ENCODE measurements at places on chromosomes 3 and 15.

DNA sequence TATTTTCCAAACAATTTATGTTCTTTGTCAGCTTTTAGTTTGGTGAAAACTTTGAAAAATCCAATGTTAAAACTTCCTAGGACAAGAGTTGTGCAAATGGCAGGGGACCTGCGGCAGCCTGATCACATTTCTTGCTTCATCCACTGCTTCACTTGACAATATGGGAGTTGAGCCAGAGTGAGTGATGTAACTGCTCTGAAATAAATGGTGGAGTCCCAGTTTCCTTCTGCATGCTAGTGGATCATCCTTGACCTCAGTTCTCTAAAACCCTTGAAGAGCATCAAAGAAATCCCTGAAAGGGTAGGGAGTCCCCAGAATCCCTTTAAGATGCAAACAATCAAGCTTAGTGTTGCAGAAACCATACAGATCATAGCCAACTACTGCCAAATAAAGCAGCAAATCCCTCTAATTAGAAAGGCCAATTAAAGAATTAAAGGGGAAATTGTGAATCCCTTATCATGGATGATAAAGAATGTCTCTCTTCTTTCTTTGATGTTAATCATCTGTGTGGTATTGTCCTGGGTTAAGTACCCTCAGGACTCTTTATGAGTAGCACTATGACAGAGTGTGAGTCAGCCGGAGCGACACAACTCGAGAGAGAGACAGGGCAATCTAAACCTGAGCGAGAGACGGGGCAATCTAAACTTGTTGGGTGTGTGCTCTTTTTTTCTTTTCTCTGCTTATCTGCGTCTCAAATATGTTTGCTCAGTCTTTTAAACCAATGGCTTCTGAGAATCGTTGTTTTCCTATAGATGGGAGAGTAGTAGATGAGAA, 41.8 kb upstream of the GAP43 start:
- H3K27me3 ChIP-seq: no peaks in the 10 kb centered on the region
- H3K4me3 ChIP-seq: no peak overlapping the region
- DNase-seq: peak; percentile 7
- H3K27ac ChIP-seq: no peak overlapping the region

- no peak overlapping the region for H3K27ac ChIP-seq
- H3K36me3 ChIP-seq: no peaks in the 10 kb centered on the region
- H3K4me3 ChIP-seq: no peak overlapping the region
- DNase-seq: no peak
Observed at GRCh38 chr3:19688767-19689166, 245.2 kb downstream of the EFHB start.

- no peaks in the 10 kb centered on the region for H3K4me1 ChIP-seq
- H3K27ac ChIP-seq: no peak overlapping the region
- H3K27me3 ChIP-seq: no peaks in the 10 kb centered on the region
- no peak for DNase-seq
- H3K36me3 ChIP-seq: no peaks in the 10 kb centered on the region
Observed at GRCh38 chr3:126445506-126445905, 30.2 kb downstream of the ZXDC start.

DNA sequence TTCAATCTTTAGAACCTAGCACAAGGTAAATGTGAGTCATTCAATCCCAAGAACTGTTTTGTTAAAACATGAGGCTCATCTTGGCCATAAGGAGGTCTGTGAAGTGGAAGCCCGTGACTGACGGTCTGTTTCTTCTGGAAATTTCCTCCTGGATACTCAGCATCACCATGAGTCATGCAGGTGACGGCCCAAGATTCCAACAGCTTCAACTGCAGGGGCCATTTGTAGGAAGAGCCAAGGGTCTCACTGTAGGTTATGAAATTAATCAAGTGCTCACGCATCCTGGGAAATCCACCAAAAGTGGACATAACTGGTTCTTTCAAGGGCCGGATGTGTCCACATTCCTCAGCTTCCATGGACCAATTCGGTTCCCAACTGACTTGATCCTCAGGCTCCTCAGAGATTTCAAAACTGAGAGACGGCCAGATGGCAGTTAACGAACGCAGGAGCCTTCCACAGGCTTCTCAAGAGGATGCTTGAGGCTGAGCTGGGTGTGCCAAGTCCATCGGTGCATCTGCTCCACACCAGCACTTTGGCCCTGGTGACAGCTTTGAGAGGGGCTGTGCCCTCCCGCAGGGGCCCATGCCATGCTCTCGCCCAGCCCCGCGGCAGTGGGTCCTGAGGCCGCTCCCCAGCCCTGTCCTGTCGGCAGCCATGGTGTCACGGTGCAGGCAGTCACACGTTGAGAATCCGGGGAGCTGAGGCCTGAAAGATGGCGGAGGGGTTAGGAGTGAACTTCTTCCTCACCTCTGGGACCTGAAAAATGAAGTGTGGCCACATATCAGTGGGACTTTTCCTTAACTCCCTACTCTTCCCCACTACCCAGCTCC, 8.5 kb downstream of the MAP6D1 start:
- H3K4me1 ChIP-seq: no peaks in the 10 kb centered on the region
- H3K36me3 ChIP-seq: peaks cover 11% of the 10 kb centered on the region
- no peak for DNase-seq
- H3K27ac ChIP-seq: no peak overlapping the region

DNA sequence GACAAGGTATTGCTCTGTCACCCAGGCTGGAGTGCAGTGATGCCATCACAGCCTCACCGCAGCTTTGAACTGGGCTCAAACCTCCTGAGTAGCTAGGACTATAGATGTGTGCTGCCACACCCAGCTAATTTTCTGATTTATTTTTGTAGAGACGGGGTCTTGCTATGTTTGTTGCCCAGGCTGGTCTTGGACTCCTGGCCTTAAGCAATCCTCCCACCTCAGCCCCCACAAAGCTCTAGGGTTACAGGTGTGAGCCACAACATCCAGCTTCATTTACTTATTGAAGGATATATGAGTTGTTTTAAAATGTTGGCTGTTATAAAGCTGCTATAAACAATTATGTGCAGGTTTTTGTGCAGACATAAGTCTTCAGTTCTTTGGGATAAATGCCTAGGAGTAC, 62.2 kb downstream of the SEC22A start:
- no peak overlapping the region for H3K27ac ChIP-seq
- no peak for DNase-seq
- no peaks in the 10 kb centered on the region for H3K27me3 ChIP-seq
- no peaks in the 10 kb centered on the region for H3K4me1 ChIP-seq
- H3K4me3 ChIP-seq: no peak overlapping the region

DNA sequence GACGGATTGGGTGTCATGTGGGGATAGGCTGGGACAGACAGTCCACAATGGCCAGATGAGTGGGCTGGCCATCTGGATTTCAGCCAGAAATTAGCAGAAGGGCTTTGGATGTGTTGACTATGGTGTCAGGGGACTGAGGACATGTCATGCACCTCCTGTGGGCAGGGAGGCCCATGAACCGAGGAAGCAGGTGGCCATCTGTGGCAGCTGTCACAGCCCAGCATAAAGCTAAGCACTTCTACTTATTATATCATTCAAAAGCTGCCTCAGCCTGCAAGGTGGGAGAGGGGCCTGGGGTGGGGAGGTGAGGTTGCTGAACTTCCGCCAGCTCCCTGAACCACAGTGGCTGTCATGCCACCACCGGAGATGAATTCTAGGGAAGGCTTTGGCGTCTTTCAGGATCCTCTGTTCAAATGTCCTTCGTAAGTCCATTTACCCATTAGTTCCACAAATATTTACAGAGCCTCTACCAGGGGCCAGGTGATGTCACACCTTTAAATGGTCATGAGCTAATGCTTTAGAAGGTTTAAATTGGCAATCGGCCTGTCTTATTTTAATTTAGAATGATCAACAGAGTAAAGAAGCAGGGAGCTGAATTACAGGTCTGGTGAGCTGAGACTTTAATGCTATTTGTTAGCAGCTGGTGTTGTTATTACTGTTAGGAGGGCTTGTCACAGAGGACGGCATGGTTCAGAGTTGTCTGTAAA, 23.6 kb upstream of the CAV3 start:
- H3K36me3 ChIP-seq: no peaks in the 10 kb centered on the region
- H3K4me3 ChIP-seq: no peak overlapping the region

GRCh38 chr3:111326144-111326995, 215.6 kb upstream of the CD96 start:
- H3K27ac ChIP-seq: no peak overlapping the region
- H3K4me3 ChIP-seq: no peak overlapping the region
- H3K4me1 ChIP-seq: no peaks in the 10 kb centered on the region
- no peaks in the 10 kb centered on the region for H3K36me3 ChIP-seq

GRCh38 chr15:98874773-98875172, 132.8 kb downstream of the PGPEP1L start:
- peak overlapping the region; percentile 78 for H3K27ac ChIP-seq
- no peaks in the 10 kb centered on the region for H3K27me3 ChIP-seq
- peaks cover 62% of the 10 kb centered on the region for H3K4me1 ChIP-seq
- H3K4me3 ChIP-seq: no peak overlapping the region
- no peaks in the 10 kb centered on the region for H3K36me3 ChIP-seq

DNA sequence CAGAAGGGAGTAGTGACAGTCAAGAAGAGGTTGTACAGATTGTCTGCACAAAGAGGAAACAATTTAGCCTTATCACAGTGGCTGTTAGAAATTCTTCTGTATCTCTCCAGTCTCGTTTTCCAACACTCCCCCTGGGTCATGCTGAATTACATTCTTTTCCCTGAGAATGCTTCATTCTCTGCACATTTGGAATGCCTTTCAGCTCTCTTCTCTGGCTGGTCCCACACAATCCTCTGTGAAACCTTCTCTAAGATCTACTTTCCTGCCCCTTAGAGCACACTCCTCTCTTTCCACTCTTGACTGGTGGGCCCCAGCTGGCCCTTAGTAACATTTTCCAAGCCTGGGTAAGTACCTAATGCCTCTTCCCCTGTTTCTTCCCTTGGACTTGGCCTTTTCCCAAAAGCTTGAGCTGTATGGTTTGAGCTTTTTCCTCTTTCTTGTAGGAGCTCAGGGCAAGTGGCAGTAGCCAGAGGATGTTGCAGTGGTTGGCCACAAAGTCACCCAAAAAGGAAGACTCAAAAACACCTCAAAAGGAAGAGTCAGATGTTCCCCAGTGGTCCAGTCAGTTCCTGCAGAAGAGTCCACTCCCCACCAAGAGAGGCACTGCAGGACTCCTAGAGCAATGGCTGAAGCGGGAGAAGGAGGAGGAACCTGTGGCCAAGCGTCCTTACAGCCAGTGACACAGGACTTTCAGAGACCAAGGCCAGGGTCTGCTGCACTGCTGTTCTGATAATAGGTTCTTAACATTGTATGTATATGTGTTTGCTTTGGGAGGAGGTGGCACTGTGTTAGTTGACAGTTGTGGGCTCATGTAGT, 25.7 kb downstream of the HMCES start:
- no peak overlapping the region for H3K4me3 ChIP-seq
- no peak overlapping the region for H3K27ac ChIP-seq
- DNase-seq: no peak
- peaks cover 12% of the 10 kb centered on the region for H3K36me3 ChIP-seq
- peaks cover 17% of the 10 kb centered on the region for H3K4me1 ChIP-seq
- no peaks in the 10 kb centered on the region for H3K27me3 ChIP-seq

DNA sequence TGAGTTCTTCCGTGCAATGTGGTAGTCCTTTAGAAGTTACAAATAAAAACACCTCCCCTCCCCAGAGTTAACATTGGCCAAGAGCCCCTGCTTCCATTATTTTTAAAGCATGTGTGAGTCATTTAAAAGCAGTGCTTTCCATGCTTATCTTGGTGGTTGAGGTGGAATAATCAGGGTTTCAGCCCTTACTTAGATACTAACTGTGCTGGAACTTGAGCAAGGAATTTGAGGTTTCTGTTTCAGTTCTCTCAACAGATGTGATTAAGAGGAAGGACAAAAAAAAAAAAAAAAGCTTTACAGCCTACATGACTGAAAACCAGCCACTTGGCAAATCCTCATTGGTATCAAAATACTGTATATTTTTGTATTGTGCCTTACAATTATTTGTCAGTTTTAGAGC, 64.5 kb downstream of the CGNL1 start:
- H3K4me3 ChIP-seq: no peak overlapping the region
- peaks cover 17% of the 10 kb centered on the region for H3K4me1 ChIP-seq
- H3K27me3 ChIP-seq: no peaks in the 10 kb centered on the region
- H3K36me3 ChIP-seq: no peaks in the 10 kb centered on the region

GRCh38 chr3:171026597-171027293, at the start of gene SLC2A2:
Gene SLC2A2, minus strand, starts transcription at chr3:171026720. Its CDS starts 50 bp downstream, at chr3:171026670.
- no peak within 1 kb of the TSS for H3K27ac ChIP-seq
- H3K4me1 ChIP-seq: peaks cover 21% of the 10 kb centered on the region
- DNase-seq: no peak
- H3K27me3 ChIP-seq: no peaks in the 10 kb centered on the region
- no peaks in the 10 kb centered on the region for H3K36me3 ChIP-seq

GRCh38 chr3:183148056-183148455, 14.5 kb downstream of the LAMP3 start:
- H3K27me3 ChIP-seq: peaks cover 52% of the 10 kb centered on the region
- H3K4me1 ChIP-seq: no peaks in the 10 kb centered on the region
- peak; percentile 80 for DNase-seq
- no peaks in the 10 kb centered on the region for H3K36me3 ChIP-seq

GRCh38 chr15:98628216-98628615, 20.1 kb upstream of the IGF1R start:
- H3K27ac ChIP-seq: no peak overlapping the region
- H3K4me3 ChIP-seq: no peak overlapping the region
- DNase-seq: no peak

DNA sequence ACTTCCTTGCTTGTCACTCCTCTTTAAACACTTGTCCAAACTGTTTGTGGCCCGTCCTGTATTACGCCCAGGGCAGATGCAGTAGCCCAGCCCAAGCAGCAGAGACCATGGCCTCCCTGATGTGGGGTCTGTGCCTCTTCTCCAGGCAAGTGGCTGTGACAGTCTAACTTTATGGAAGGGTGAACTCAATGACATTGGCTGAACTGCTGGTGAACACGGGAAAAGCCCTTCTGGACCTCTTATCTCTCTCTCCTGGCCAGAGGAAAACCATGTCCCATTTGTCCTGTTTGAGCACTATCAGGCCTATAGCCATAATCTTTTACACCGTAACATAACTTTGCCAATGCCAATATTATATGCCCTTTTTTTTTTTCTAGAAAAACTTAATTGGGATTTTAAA, 67.6 kb downstream of the SMAD3 start:
- no peak for DNase-seq
- H3K27me3 ChIP-seq: no peaks in the 10 kb centered on the region
- H3K4me1 ChIP-seq: peaks cover 52% of the 10 kb centered on the region
- H3K4me3 ChIP-seq: no peak overlapping the region

DNA sequence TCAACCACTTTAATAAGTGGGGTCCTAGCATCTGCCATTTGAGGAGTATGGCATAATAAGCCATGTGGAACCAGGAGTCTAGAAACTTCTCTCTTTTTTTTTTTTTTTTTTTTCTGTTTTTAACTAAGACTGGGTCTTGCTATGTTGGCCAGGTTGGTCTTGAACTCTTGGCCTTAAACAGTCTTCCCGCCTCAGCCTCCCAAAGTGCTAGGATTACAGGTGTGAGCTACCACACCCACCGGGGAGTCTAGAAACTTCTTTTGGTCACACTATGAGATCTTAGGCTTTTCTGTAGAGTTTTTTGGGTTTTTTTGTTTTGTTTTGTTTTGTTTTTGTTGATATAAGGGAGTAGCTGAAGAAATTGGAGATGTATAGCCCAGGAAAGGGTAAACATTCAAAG, 52.9 kb downstream of the ZBTB38 start:
- H3K4me3 ChIP-seq: no peak overlapping the region
- H3K4me1 ChIP-seq: peaks cover 27% of the 10 kb centered on the region
- H3K27ac ChIP-seq: peak overlapping the region; percentile 87
- H3K27me3 ChIP-seq: no peaks in the 10 kb centered on the region

GRCh38 chr3:146139586-146140110, 21.3 kb downstream of the PLOD2 start:
- no peaks in the 10 kb centered on the region for H3K36me3 ChIP-seq
- no peak overlapping the region for H3K27ac ChIP-seq
- no peaks in the 10 kb centered on the region for H3K27me3 ChIP-seq
- no peak overlapping the region for H3K4me3 ChIP-seq
- no peak for DNase-seq
- H3K4me1 ChIP-seq: peaks cover 11% of the 10 kb centered on the region

All from astrocyte (in vitro differentiated cells and primary cell).